Activated CD4-positive, alpha-beta memory T cell treated with anti-CD3 and anti-CD28 coated beads, Interleukin-2, amount 10 ng/mL, durations not matched to agents 7 days and 5 days (primary cell): ENCODE measurements at places on chromosomes 16 and 17.

- DNase-seq: no peak
These were observed 762 bp upstream of the BAIAP3 start for GRCh38 chr16:1332618-1333148.

- DNase-seq: no peak
These were observed 14.0 kb upstream of the MYH10 start for GRCh38 chr17:8644507-8644902.

GRCh38 chr17:66947311-66947710 is 17.2 kb upstream of the CACNG4 start:
- no peak for DNase-seq

GRCh38 chr17:49438436-49439278 is 24.0 kb upstream of the PHB1 start:
- DNase-seq: no peak

GRCh38 chr16:86975445-86975844 is 341.7 kb downstream of the C16orf95 start:
- no peak for DNase-seq
